Activated CD8-positive, alpha-beta memory T cell treated with anti-CD3 and anti-CD28 coated beads, Interleukin-2, amount 50 U/mL, for 48 hours (primary cell): ENCODE measurements at places on chromosomes 3 and 15.

- no peak for DNase-seq
Measured at GRCh38 chr3:11658180-11658579, 14.5 kb upstream of the VGLL4 start.

- no peak for DNase-seq
Measured at GRCh38 chr15:65033659-65034269, 4.3 kb upstream of the MTFMT start.

DNA sequence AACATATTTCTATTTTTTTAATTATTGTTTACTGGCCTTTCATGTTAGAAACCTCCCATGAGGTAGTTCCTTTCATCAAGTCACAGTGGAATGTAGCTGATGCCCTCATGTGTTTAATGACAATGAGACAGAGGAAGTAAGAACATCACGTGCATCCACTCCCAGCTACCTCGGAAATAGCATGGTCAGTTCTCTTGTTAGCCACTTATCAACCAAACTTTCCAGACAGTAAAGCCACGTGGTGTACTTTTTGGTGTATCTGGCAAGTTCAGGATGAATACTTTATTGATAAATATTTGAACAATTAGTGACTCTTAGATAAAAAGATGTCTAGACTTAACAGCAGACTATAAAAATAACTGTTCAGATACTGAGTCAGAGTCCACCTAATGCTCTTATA lies 781.7 kb downstream of the MECOM start:
- no peak for DNase-seq

- DNase-seq, result no peak
Measured at GRCh38 chr3:31581660-31582059, 48.9 kb downstream of the STT3B start.

DNA sequence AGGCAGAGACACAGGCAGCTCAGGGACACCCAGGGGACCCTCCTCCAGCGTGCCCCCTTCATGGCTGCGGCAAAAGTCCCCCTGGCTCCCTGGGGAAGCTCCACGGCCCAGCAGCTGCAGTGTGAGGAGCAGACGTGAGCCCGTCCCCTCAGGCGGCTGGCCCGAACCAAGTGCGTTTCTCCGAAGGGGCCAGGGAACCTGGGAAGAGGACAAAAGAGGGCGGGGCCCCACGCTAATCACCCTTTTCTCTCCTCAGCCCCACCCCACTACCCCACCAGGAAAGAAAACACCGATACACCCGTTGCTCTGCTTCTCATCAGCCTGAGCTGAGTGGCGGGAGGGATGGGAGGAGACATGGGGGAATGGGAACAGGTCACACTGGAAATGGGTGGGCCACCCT lies at the start of gene MUC4:
TSS of gene MUC4 (minus strand) at position 174 of the 400 bp plus-strand sequence. CDS start at position 62, 112 bp downstream.
- no peak for DNase-seq
